Activated CD4-positive, alpha-beta T cell treated with anti-CD3 and anti-CD28 coated beads, Interleukin-2, amount 50 U/mL, for 16 hours (primary cell): ENCODE measurements at places on chromosomes 6 and 20.
A peak's percentile ranks its signal among the peaks of the same experiment; 100 is the strongest.

- peak; percentile 53 for DNase-seq
These were observed 6.7 kb downstream of the FLOT1 start for GRCh38 chr6:30735668-30736314.

- DNase-seq: no peak
These were observed 16.6 kb downstream of the ZHX3 start for GRCh38 chr20:41300886-41301285.

GRCh38 chr6:25118038-25118437 is 161.1 kb upstream of the CARMIL1 start:
- peak; percentile 55 for DNase-seq

DNA sequence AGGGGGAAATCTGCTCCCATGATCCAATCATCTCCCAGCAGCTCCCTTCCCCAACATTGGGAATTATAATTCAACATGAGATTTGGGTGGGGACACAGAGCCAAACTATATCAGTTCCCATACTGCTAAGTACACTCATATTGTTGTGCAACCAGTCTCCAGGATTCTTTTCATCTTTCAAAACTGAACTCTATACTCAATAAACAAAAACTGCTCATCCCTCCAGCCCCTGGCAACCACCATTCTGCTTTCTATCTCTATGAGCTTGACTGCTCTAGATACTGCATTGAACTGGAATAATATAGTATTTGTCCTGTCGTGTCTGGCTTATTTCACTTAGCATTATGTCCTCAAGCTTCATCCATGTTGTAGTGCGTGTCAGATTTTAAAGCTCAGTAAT is 42.9 kb downstream of the STX11 start:
- no peak for DNase-seq

- DNase-seq: no peak
These were observed 1.9 kb upstream of the TREML1 start for GRCh38 chr6:41156001-41156400.

- no peak for DNase-seq
These were observed 96.0 kb upstream of the CCDC28A start for GRCh38 chr6:138677538-138677937.

- no peak for DNase-seq
These were observed 98.6 kb downstream of the CDH4 start for GRCh38 chr20:61350500-61351250.

- DNase-seq: no peak
These were observed 1.6 kb downstream of the SNX14 start for GRCh38 chr6:85592033-85592432.

- DNase-seq: no peak
These were observed 511.8 kb upstream of the ZNF337 start for GRCh38 chr20:26208296-26209091.

DNA sequence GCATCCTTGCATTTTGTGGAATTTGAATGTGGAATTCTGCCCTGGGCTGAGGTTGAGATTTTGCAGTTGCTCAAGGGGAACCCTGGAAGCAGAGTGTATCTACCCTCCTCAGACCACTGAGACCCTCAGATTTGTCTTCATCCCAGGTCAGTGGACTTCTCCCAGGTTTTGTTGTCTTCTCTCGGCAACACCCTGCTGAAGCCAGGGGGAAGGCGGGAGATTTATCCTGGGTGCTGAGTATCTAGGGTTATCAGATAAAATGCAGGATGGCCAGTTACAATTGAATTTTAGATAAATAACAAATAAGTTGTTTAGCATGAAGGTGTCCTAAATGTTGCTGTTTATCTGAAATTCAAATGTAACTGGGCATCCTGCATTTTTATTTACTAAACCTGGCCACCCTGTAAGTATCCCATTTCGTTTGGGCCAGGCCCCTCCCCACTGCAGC is 43.0 kb downstream of the FGD2 start:
- DNase-seq: no peak

- DNase-seq: no peak
These were observed 280.5 kb downstream of the CLVS2 start for GRCh38 chr6:123276546-123276980.

DNA sequence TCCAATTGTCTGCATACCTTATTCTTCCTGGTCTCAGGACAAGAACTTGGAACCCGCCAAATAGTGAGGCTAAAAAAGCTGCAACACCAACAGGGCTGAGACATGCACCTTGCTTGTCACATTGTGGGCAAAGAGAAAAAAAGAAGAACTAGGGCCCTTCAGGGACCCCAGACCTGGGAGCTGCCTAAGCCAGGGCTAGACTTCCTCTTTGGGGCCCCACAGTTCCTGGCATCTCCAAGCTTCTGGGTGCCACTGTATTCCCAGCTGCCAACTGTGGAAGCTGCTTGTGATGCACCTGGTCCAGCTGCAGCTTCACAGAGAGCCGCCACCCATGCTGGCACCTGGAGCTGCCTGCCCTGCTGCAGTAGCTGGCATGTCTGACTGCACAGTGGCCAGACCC is 370.6 kb downstream of the CD83 start:
- DNase-seq: no peak

- DNase-seq: no peak
These were observed 232.9 kb downstream of the BCKDHB start for GRCh38 chr6:80339421-80339820.

GRCh38 chr6:69164564-69165229 is 529.6 kb downstream of the ADGRB3 start:
- DNase-seq: no peak

DNA sequence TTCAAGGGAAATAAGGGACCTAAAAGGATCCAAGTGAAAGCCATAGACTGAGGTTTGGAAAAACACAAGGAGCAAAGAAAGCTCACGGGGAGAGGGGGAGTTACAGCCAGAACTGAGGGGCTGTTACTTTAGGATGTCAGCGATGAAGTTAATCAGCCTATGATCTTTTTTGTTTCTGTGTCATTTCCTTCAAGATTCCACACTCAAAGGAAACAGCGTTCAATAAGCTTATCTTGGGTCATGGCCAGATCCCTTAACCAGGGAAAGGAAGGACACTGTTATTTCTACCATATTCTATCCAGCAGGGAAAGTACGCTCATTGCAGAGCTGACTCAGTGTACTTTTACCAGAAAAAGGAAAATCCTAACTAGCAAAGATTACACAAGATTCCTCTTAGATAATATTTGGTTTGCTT is 132.8 kb downstream of the PFDN4 start:
- no peak for DNase-seq

DNA sequence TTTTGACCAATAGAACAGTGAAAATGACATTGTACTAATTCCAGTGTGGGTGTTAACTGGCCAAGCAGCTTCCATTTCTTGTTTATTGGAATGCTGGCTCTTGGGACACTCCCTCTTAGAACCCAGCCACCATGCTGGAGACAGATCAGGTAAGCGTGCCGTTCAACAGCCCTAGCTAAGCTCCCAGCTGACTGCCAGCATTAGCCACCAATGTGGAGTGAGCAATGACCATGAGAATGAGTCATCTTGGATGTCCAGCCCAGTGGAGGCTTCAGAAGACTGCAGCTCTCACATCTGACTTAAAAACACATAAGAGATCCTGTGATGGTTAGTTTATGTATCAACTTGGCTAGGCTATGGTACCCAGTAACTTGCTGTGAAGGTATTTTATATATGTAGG is 3.0 kb upstream of the LINC00237 start:
- no peak for DNase-seq

GRCh38 chr20:5797843-5798462 is 47.8 kb downstream of the SHLD1 start:
- DNase-seq: no peak

- DNase-seq: no peak
These were observed 10.4 kb upstream of the TRIB3 start for GRCh38 chr20:370151-370600.

GRCh38 chr6:168092541-168092940 is 13.5 kb upstream of the FRMD1 start:
- DNase-seq: no peak

- no peak for DNase-seq
These were observed 554.5 kb upstream of the AGPAT4 start for GRCh38 chr6:161828355-161828754.

DNA sequence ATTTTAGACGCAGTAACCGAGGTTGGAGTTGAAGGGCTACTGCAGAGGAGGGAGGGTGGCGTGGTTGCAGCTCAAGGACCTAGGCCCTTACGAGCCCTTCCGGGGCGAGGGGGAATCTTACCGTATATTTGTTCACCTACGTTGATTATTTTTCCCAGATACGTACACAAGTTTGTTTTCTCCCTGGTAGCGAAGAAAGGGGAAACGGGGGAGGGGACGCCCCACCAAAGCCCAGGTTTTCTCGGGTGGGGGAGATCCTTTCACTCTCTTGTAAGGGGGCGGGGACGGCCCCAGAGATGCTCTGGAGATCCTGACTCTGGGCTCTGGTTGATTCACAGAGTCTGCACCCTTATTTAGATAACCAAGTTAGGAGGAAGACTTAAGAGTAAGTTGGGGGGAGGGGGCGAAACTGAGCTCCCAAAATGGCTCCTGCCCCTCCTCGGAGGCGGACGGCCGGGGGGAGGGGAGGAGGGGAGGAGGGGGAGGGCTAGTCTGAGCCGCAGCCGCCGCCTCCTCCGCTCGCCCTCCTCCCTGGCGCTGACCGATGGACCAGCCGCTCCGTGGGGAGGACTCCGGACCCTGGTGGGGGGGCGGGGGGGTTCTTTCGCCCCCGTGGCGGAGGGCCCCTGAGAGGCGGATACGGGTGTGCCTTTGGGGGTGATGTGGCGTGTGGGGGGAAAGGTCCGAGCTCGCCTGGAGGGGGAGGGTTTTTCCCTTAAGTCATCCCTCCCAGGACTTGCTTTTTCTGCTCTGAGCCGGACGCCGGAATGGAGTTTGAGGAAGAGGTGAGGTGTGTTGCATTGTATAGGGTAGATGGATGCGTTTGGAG is 2.2 kb downstream of the BRD2 start:
- peak; percentile 91 for DNase-seq

DNA sequence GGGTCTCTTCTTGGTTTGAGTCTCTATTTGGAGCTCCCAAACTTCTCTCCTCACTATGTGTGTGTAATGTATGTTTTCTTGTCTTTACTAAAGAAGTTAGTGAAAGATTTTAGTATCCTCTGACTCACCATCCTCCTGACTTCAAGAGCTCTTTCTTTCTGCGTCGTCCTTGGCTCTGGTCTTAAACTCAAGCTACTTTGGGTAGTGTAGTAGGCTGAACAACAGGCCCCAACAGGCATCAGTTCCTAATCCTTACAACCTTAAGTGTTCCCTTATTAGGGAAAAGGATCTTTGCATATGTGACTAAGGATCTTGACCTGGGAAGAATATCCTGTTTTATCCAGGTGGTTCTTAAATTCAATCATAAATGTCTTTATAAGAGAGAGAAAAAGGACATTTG is 810.2 kb downstream of the MAFB start:
- DNase-seq: no peak

- peak; percentile 94 for DNase-seq
These were observed at the start of gene ZFAND3 for GRCh38 chr6:37819177-37819801. Gene ZFAND3 (plus strand): TSS chr6:37819727. CDS start chr6:37819946, 219 bp downstream.

DNA sequence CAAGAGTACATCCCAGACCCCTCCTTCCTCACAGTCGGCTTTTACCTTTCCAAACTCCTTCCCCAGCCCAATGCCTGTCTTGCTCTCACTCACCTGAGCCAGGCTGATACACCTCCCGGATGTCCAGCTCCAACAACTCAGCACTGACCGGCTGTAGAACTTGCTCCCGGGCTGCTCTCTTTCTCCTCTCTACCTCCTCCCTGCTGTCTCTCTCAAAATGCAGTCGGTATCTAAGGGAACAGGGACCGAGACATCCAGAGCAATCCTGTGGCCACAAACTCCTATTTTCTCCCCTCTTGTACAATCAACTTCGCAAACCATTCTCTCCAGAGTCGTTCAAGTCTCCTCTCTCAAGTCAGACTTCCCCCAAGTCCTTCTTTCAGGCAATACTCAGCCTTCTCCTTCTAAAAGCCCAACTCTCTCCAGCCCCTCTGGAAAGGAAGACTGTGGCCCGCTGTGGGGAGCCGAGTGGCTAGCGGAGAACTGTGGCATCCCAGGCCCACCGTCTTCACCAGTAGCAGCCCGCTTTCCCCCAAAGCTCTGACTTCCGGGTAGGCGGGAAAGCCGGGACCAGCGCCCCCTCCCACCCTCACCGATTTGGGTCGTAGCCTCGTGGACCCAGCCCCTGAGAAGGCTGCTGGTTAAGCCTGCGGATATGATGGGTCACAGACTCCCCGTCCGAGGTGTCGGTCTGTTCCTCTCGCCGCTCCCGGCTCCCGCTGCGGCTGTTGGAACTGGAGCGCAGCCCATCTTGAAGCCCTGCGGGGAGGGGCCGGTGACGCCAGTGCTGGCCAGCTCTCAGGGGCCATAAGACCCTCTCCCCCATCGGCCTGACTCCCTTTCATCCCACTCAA is 1.1 kb downstream of the GNL1 start:
- DNase-seq: no peak

DNA sequence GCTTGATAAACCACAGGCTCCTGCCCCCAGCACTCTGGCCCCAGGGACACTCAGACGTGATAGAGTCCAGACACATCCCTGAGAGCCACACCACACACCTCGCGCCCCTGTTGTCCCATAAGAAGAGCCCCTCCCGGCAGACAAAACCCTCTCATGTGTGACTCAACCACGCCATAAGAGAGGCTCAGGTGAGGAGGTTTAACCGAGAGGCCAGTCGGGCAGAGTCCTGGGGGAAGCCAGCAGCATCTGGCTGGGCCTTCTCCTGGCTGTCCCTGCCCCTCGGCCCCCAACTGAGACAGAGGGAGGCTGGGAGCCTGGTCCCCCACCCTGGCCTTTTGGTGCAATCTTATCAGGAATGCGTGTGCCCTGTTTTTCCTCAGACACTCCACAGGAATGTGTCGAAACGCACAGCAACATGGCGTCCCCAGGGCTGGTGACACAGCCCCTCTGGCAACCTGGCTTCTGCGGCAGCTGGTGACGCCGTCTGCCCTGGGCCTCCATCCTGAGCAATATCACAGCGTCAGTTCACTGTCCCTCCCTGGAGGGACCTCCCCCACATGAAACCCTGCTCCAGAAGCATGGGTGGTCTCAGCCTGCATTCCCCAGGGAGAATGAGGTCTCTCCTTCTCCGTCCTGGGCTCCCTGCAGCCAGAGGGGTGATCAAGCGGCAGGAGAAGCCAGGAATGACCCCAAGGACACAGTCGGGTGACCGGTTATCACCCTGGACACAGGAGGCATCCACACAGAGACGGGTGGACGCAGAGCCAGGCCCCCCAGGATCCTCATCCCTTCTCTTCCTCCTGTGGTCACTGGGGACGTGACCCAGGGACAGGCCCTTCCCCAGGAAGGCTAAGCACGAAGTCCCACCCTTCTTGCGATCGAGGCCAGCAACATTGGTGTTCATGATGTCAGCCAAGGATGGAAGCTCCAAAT is 156.6 kb upstream of the AFDN start:
- no peak for DNase-seq
